ENCODE measurements at places on chromosomes 11 and 22.
A peak's percentile ranks its signal among the peaks of the same experiment; 100 is the strongest.

DNA sequence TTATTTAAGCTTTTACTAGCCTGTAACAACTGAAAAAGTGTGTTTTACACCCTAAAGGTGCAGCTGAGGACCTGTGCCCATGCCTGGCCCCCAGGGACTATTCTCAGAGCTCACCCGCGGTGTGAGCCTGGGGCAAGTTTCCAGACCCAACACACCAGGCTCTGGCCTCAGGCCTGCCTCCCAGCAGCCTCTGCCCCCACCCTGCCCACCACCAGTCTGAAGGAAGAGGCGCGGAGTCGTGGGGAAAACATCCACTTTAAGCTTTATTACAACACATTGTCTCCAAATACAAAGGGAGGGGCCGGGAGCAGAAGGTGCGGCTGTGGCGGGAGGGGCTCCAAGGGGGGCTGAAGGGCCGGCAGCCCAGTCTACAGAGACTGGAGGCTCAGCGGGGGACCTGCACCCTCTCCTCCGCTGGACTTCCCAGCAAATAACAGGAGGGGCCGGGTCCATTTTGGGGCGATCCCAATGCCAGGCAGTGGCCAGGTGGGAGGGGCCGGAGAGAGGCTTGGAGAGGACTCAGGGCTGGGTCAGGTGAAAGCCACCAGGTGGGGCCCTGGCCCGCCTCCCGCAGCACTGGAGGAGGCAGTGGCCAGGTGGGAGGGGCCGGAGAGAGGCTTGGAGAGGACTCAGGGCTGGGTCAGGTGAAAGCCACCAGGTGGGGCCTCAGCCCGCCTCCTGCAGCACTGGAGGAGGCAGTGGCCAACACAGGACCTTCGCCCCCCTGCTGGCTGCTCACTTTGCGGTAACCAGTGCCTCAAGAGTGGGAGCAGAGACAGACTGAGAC lies 18.1 kb downstream of the DUSP8 start:
- no peaks in the 10 kb centered on the region for H3K36me3 ChIP-seq
- H3K4me1 ChIP-seq = peaks cover 13% of the 10 kb centered on the region
- peak; percentile 88 for DNase-seq
- H3K4me3 ChIP-seq = no peak overlapping the region

DNA sequence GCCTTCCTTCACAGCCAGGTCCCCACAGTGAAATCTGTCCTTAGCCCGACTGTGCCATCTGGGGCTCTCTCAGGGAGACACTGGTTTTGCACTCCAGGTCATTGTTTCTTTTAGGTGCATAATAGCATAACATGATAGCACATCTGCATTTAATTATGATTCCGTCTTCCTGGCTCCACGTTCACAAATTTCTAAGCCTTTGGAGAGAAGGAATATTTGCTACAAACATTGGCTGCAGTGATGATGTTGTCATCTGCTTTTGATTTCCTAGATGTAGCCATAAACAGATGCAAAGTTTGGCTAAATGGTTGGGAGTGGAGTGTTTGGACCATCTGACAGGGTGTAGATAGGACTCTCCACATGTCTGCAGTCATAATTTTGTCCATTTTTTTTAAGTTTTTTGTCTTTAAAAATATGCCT lies 12.0 kb upstream of the CAT start:
- DNase-seq = no peak
- no peak overlapping the region for H3K4me3 ChIP-seq
- peaks cover 12% of the 10 kb centered on the region for H3K4me1 ChIP-seq
- H3K27me3 ChIP-seq = no peaks in the 10 kb centered on the region
- peak overlapping the region; percentile 24 for H3K27ac ChIP-seq
- H3K36me3 ChIP-seq = no peaks in the 10 kb centered on the region

- H3K4me1 ChIP-seq = peaks cover 6% of the 10 kb centered on the region
- no peak overlapping the region for H3K4me3 ChIP-seq
- H3K27me3 ChIP-seq = no peaks in the 10 kb centered on the region
- no peaks in the 10 kb centered on the region for H3K36me3 ChIP-seq
- no peak overlapping the region for H3K27ac ChIP-seq
Observed at GRCh38 chr11:120925944-120926343, 98.0 kb upstream of the TBCEL start.

- H3K4me3 ChIP-seq = peak overlapping the region; percentile 66
- peaks cover 3% of the 10 kb centered on the region for H3K36me3 ChIP-seq
- DNase-seq = peak; percentile 40
Observed at GRCh38 chr11:534396-535209, 773 bp downstream of the HRAS start.

DNA sequence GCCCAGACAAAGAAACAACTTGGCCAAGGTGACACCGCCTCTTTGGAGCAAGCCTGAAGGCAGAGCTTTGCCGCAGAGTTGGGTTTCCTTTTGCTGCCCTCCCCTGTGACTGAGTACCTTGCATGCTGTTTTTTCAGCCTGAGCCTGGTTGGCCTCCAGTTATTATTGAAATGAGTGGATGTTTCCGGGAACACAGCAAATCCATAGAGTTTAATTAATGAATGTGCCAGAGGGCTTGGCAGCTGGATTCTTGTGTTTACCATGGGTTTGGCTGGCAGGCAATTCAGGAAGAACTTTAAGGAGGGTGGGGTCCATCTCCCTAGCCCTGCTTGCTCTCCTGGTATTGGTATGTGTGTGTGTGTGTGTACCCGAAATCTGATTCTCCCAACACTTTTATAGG lies 65.6 kb upstream of the CRYBB3 start:
- no peak overlapping the region for H3K27ac ChIP-seq
- H3K4me1 ChIP-seq = no peaks in the 10 kb centered on the region
- H3K36me3 ChIP-seq = no peaks in the 10 kb centered on the region
- H3K4me3 ChIP-seq = no peak overlapping the region
- DNase-seq = no peak
